ENCODE measurements at places on chromosomes 1 and 21. TPM values are rescaled to one million over a fixed set of nuclear protein-coding genes. Genes with fewer than 3 reads are reported as not detected.

DNA sequence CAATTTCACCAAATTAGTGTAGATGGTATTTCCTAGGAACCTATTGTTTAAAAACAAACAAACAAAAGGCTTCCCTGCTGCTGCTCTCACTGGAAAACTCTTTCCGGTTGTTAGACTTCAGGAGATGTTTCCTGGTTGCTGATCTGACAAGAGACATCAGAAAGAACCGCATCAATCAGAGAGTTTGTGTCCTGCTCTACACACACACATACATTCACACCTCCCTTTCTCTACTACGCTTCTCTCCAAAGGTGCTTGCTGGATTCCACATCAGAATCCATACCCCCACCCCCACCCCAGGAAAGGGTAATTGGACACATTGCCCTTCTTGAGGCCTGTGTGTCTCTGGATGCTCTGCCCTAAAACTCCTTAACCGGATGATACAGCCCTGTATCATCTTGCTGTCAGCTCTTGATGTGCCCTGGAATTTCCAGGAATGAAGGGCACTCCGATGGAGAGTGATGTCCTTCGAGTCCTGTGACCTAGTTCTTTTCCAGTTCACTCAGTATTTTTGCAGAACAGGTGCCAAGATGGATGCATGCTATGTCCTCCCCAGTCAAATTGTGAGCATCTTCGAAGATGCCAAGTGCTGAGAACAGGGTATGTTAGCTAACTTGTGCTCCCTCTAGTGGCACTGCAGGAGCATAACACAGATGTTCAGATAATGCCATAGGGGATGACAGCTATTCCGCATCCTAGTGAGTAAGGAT lies 113.7 kb upstream of the SLC35F3 start:
- DNase-seq: no peak

GRCh38 chr1:206682111-206682510 lies 2.6 kb upstream of the MAPKAPK2 start:
- no peak for DNase-seq

DNA sequence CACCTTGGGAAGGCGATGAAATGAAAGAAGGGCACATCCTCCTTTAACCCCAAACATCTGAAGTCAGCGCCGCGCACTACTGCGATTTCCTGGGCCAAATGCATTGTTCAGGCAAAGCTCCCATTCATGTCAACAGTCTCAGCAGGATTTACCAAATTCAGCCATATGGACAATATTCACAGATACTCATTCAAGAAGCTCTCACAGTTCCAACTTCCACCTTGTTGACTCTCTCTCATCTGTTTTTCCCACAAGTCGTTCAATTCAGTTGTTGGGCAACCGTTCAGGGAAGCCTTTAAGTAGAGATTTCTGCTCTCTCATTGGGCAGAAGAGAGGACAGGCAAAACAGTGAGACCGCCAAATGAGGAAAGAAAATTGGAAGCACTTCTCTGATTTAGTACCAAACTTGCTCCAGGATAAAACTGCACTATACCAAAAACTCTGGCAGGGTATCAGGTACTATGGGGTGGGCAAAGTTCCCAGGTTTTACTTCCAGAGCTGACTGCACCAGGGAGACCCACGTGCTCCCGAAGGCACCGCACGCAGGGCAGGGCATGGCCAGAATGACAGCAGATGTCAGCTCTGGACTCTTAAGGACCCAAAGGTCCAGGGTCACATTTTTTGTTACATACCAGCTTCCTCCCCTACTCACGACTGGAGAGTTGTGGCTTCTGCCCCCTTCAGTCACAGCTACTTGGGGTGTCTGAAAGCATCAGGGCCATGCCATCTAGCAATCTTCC lies 668.8 kb downstream of the KIF26B start:
- DNase-seq: no peak

DNA sequence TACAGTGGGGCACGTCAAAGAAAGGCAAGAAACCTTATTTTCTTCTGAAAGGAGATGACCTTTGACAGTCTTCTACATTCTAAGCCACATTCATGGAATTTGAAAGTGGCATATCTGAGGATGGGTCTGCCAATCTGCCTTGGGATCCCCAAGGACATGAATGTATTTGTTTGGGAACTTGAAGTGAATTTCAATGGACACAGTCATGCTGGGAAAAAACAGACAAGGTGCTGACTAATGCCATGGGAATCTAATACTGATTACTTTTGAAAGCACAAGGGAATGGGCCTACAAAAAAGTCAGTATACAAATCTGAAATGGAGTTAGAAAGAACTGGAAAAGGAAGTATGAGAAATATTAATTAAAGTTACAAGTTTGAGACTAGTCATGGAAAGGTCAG lies 128.8 kb downstream of the KCNJ6 start:
- no peak for DNase-seq

DNA sequence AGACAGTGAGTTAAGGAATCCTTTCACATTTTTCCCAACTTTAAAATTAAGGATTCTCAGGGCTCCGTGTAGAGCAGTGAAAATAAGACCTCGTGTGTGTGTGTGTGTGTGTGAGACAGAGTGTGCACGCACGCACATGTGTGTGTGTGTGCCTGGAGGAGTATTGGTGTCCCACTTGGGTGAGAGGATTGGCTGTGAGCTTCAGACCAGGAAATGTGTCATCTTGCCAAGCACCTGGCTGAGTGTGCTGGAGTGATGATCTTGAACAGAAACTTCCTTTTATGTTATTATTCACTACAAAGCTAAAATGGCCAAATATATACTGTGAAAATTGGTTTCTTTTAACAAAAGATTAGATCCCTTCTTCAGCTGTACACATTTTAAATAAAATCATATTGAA lies 35.2 kb upstream of the NTPCR start:
- no peak for DNase-seq

DNA sequence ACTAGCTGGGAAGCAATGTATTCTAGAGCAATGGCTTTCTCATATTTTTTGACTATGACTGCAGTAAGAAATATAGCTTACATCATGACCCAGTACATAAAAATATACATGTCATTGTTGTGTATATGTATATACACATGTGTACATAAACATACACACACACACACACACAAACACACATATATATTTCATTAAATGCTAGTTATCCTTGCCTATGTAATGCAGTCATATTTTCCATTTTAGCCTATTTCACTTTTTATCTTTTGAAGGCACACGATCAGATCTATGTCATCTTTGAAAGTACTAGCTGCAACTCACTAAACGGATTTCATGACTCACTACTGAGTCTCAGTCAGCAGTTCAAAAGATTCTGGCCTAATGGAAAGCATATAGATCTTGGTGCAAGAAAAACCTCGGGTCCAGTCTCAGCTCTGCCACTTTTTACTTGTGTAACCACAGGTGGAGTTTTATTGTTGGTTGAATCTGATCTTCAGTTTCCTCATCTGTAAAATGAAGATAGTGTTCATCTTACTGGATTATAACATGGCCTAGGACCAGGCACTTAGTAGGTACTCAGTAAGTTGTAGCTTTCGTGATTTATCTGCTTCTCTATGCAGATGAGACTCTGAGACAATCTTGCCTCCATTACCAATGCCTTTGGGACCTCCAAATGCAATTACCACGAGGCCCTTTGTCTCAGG lies 325.6 kb downstream of the RRAGC start:
- DNase-seq: no peak

DNA sequence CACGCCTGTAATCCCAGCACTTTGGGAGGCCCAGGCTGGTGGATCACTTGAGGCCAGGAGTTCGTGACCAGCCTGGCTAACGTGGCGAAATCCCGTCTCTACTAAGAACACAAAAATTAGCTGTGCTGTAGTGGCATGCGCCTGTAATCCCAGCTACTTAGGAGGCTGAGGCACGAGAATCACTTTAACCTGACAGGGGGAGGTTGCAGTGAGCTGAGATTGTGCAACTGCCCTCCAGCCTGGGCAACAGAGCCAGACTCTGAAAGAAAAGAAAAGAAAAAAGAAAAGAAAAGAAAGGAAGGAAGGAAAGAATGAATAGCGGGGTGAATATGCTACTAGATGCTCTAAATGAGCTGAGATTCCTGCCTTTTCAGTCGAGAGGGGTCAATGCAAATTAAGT lies 7.1 kb downstream of the GFI1 start:
- no peak for DNase-seq

Gene PRELP
- 88.4 TPM for total RNA-seq

Data from sigmoid colon (tissue), 7 donors.